ENCODE measurements at places on chromosomes 12 and 14.

GRCh38 chr12:11631288-11631687, 18.2 kb upstream of the ETV6 start:
- DNase-seq: no peak

GRCh38 chr12:93245543-93245942, 132.2 kb upstream of the NUDT4 start:
- DNase-seq: no peak

DNA sequence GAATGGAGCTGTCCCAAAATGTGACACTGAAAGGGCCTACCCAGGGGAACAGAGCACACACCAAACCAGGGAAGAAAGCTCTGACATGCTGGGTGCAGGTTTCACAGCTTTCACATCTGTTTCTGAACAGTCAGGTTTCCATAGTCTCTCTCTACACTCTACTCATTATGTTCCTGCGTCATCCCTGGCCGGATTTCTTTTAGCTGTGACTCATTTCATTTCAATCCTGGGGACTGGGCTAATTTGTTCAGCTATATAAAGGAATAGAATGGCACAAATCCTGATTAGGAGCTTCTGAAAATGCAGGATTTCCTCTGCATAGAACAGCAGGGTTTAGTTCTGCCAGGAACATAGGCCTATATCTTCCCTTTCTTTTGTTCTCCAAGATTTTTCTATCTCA, 649.8 kb downstream of the RPS29 start:
- DNase-seq: no peak

GRCh38 chr12:93042283-93042682, 113.2 kb upstream of the EEA1 start:
- no peak for DNase-seq

DNA sequence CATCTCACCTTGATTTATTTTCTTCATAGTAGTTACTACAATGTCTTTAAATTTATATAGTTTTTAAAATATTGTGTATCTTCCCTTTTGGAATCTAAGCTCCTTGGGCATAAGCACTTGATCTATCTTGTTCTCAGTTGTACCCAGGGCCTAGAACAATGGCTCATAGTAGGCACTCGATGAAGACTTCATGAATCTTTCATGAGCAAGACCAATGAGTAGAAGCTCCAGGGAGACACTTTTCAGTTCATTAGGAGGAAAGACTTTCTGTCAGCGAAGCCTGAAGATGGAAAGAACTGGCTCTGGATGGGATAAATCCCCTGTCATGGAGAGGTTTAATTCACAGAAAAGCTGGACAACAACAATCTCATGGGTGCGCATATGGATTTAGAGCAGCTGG, 140.2 kb upstream of the CRY1 start:
- DNase-seq: no peak

DNA sequence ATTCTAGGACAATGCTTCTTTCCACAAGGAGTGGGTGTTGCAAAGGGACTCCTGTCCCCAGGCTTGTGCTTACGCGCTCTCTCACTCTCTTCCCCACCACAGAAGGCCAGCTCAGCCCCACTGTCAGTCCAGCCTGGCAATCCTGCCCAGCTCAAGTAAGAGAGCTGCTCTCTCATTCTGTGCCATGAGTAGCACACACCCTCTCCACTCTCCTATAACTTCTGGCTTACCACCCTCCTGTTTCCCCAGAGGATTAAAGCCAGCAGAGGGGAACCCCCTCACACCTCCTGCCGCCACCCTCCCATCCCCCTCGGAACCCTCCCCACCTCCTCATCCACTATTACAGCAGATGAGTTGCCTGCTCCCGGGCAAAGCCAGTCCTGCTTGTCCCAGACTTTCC, 17.1 kb downstream of the NCKAP5L start:
- DNase-seq: no peak

DNA sequence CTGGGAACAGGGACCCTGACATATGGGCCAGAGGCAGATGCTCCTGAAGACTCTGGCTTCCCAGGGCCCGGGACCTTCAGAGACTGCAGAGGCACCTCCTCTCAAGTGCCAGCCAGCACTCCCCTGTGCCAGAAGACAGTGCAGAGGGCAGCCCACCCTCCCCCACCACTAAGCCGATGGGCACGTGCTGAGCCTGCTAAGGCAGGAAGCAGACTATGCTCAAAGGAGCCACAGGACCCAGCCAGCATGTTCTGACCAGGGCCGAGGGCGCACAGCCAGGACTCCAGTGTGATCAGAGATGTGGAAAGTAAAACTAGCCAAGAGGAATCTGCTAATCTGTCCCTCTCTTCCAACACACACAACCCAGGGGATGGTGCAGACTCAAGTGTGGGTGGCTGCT, 29.8 kb downstream of the DIO3 start:
- no peak for DNase-seq

- no peak for DNase-seq
Measured at GRCh38 chr12:121932914-121933521, 14.6 kb downstream of the CFAP251 start.

GRCh38 chr12:1157046-1157445, 166.0 kb downstream of the ERC1 start:
- DNase-seq: no peak

GRCh38 chr12:80443974-80444666, at the start of gene PTPRQ:
TSS of gene PTPRQ (plus strand) at chr12:80444235. CDS start at chr12:80444346, 111 bp downstream.
- DNase-seq: no peak

DNA sequence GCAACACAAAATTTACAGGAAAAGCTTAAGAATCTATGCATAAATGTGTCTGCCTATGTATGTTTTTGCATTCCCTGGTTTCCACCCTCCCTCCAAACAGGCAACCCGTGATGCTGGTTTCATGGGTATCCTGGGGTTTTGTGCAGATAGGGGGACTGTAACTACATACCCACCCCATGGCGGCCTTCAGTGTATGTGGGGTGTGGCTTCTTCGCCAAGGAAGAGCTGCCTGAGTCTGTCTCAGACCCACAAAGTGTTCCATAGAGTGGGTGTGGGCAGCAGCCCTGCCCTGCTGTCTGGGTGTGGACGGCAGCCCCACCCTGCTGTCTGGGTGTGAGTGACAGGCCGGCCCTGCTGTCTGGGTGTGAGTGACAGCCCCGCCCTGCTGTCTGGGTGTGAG, 174.8 kb downstream of the ADGRD1 start:
- DNase-seq: no peak

DNA sequence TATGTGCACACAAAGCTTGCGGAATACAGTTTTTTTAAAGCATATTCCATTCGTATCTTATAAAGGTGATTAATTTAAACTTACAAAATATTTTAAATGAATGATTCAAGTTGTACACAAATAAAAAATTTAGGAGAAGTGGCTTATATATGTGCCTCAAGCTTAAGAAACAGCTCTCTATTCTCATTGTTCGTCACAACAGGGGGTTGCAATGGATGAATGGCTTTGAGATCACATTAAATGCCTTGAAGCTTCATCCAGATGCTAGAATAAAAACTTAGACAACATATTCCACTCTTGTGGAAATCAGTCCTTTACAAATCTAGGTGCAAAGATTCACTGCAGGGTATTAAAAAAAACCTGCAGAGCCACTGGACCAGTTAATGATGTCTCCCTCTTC, 303.9 kb upstream of the LRFN5 start:
- DNase-seq: no peak

- no peak for DNase-seq
Measured at GRCh38 chr14:56147986-56148901, 30.0 kb downstream of the PELI2 start.

- DNase-seq: no peak
Measured at GRCh38 chr14:24098927-24099813, 5.1 kb downstream of the PCK2 start.

DNA sequence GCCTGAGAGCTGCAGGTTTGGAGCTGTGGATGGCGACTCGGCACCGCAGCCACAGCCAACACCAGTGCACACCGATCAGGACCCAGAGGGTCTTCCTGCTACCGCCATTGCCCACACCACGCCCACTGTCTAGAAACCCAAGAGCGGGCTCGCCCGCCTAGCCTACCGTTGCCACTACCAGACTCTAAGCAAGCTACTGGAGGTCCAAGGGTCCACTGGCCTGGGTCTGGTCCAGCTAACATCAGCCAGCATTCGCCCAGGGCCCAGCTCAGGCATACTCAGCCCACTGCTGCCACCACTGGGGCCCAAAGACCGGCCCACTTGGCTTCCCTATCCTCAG, 30.5 kb upstream of the MON2 start:
- no peak for DNase-seq

DNA sequence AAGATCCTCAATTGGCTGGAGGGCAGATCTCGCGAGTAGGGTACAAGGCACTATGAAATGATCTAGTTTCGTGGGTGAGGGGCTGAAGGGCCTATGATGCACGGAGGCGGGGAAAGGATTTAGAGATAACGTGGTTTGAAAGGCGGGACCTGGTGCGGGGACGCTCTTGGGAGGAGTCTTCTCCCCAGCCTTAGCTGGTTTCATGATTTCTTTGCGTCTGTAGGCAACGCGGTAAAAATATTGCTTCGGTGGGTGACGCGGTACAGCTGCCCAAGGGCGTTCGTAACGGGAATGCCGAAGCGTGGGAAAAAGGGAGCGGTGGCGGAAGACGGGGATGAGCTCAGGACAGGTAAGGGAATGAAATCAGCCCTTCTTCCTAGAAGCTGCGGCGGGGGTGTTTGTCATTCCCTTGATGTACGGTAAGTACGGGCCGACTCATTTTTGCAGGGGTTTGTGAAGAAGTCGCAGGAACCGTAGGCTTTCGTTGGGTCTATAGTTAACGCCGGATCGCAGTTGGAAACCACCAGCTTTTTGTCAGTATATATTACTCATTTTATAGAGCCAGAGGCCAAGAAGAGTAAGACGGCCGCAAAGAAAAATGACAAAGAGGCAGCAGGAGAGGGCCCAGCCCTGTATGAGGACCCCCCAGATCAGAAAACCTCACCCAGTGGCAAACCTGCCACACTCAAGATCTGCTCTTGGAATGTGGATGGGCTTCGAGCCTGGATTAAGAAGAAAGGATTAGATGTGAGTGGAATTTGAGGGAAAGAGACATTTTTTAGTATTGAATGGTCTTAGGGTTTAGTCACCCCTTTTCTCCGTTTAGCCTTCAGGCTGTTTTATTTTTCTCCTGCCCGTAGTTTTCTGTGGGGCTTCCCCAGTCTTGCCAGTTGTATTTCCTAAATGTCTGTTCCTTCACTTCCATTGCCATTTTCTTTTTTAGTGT, 602 bp downstream of the APEX1 start:
- DNase-seq: no peak

DNA sequence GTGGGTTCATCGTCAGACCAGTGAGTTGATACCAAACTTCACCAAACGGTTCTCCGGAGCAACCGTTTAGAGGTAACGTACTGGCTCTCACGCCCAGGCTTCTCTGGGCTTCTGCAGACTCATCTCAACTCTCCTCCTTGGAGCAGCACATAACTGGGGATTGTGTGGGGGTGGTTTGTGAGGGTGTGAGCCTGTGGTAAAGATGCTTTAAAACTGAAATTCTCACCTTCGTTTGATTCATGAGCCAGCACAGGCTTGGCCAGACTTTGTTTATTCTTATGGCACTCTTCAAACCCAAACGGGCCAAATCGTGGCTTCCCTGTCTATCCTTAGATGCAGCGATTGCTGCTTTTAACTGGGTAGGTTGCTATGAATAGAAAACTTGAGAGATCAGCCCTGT, 121.3 kb downstream of the SAMD4A start:
- DNase-seq: no peak

GRCh38 chr12:104121001-104121400, 17.0 kb downstream of the NFYB start:
- no peak for DNase-seq
